ENCODE measurements at places on chromosomes 16 and 17.

DNA sequence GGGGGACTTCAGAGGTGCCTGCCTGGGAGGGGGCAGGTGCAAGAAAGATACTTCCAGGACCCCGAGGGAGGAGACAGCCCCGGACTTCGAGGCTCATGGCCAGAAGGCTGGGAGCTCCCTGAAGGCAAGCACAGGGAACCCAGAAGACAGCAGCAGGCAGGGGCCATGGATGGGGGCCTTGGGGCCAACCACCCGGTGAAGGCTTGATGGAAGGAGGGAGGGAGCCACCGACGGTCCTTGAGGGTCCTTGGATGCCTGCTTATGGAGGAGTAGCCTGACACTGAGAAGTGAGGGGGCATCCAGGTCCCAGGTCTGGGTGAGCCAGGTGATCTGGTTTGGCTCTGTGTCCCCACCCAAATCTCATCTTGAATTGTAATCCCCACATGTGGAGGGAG lies 89.7 kb downstream of the SEC14L1 start:
- DNase-seq, result no peak

DNA sequence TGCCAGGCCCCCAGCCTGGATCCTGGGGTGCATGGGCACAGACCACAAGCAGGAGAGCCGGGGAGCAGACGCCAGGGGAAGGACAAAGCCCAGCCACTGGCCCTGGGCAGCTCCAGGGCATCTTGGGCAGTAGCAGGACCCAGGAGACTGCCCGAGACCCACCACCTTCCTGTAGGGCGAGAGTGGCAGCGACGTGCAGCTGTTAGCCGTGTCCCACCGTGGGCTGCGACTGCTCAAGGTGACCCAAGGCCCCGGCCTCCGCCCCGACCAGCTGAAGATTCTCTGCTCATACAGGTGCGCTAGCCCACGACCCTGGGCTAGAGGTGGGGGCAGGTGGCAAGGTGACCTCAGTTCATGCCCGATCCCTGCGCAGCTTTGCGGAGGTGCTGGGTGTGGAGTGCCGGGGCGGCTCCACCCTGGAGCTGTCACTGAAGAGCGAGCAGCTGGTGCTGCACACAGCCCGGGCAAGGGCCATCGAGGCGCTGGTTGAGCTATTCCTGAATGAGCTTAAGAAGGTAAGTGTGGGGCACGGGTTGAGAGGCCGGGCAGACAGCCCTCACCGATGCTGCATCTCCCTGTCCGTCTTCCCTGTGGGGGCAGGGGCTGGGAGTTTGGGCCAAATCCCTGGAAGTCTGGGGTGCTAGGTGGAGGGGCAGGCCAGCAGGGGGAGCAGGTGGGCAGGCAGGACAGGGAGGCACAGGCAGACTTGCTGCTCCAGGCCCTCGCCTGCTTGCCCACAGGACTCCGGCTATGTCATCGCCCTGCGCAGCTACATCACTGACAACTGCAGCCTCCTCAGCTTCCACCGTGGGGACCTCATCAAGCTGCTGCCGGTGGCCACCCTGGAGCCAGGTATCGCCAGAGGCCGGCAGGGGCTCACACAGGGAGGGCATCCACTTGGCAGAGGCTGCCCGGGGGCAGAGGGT lies 13.5 kb upstream of the SMIM5 start:
- no peak for DNase-seq

DNA sequence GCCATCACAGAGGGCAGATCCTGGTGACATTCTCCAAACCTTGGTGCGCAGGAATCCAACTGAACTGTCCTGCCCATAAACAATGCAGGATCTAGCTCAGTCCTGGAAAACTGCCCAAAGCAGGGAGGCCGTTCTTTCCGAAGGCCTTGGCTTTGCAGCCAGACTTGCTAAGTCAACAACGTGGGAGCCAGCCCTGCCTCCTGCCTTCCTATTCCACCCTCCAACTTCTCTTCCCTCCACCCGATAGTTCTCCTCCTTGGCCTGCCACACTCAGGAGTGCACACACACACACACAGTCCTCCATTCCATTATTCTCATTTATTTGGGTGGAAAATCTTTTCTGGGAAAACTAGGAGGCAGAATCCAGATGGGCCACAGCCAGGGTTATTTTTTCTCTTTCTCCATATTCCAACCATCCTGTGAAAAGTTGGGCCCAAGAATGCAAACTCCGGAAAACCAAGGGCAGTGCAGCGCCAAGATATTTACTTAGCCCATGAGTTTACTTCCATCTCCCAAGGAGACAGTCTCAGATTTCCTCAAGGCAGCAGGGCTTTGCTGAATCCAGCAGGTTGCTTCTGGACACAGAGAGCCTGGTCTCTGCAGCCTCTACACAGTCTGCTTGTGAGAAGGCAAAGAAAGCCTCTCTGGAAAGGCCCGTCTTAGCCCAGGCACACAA lies 15.8 kb downstream of the COPRS start:
- no peak for DNase-seq

- no peak for DNase-seq
Measured at GRCh38 chr17:39750131-39751015, 12.6 kb downstream of the GRB7 start.

- no peak for DNase-seq
Measured at GRCh38 chr17:43745541-43745940, 13.1 kb downstream of the SOST start.

DNA sequence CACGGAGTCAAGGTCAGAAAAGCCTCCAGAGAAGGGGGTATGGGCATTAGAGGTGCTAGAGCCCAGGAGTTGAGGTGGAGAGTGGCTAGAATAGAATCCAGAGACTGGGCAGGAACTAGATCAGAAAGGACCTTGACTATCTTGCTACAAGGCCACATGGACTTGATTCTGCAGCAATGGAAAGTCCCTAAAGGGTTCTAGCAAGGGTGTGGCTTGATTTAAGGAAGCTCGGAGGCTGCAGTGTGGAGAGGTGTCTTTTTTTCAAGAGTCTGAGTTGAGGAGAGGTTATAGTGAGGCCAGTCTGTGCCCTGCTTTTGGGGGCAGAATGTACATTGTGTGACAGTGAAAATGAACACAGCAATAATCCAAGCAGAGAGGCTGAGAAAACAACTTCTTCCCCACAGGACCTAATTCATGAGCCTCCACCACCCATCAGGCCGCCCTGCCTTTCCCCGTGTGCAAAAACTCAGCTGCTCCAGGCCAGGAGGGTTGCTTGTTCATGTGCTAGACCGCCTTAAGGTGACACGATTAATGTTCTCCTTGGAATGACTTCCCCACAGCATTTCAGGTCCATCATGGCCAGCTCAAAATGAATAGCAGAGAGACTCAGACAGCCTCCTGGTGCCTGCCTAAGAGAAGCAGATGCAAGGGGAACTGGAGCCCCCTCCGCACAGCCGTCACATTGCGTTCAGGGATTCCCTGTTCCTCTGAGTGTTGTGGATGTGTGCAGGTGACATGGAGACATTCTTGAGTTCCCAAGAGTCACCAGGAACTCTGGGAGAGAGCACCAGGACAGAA lies 8.7 kb upstream of the BEAN1 start:
- no peak for DNase-seq

DNA sequence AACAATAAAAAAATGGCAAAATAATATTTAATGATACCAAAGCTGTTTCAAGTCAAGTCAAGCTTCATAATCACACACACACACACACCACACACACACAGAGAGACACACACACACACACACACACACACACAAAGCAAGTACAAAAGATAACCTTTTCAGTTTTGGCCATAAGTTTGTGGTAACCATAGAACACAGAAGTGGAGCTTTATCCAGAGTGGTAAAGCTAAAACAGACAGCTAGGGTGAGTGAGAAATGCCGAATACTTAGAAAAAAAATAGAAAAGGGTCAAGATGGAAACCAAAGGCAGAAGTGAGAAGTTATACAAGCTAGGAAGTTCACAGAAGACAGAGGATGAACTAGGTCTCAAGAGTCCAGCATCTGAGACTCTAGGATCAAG lies 79.0 kb downstream of the HS3ST3A1 start:
- DNase-seq, result no peak

DNA sequence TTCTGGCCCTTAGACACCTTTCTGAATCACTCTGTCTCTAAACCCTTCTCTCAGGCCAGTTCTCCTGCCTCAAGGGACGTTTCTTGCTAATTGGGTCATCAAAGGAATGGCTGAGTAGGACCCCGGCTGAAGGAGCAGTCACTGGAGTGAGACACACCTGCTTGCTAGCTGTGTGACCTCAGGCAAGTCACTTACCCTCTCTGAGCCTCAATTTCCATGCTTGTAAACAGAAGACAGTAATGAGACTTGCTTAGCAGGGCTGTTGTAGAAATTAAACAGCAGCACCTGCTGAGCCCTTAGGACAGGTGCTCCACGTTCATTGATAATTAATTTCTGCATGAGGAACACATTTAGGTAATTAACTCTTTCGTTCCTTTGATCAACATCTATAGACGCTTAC lies 6.8 kb downstream of the CIBAR2 start:
- DNase-seq, result no peak

- no peak for DNase-seq
Measured at GRCh38 chr17:33197342-33197741, 95.8 kb downstream of the ASIC2 start.

GRCh38 chr16:46607529-46607928 lies 13.7 kb downstream of the SHCBP1 start:
- DNase-seq, result no peak

DNA sequence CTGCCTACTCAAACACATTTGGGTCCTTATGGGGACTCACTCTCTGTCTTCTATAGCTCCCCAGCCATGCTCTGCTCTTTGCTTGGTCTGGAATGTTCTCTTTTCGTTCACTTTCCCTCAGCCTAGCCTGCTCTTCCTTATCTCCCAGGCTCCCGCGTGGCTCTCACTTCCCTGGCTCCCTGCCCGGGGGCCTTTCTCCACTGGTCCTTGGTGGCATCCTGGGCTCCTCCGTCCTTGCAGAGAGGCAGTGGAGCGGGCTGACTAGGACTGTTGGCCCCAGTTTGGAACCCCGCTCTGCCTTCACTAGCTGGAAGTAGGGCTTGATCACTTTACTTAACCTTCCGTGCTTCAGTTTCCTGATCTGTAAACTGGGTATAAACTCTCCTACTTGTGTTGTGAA lies 31.2 kb downstream of the SHISA6 start:
- DNase-seq, result no peak

DNA sequence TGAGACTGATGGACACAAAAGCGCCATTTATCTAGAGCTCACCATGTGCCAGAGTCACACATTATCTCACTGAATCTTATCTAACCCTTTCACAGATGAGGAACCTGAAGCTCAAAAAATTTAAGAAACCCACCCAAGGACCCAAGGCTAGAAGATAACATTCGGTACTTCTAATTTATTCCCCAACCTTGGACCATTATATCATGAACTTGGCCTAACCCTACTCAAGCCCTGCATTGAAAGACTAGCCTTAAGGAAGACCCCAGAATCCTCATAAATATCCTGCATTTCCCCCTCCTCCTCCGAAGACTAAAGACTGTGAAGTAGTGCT lies 548 bp upstream of the DYNC1LI2 start:
- no peak for DNase-seq

DNA sequence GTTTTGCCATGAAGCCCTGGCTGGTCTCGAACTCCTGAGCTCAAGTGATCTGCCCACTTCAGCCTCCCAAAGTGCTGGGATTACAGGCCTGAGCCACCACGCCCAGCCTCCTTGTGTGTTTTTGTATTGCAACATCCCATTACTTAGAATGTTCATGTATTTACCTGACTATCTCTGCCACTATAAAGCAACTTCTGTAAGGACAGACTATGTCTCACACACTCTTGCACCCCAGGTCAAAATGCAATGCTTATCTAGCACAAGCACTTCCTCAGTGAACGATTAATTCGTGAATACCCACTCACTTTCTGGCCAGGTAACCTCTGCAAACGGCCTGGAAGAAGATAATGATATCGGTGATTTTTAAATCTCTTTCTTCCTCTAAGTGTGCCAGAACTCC lies 82.6 kb downstream of the NDEL1 start:
- no peak for DNase-seq

All from stimulated activated effector memory CD8-positive, alpha-beta T cell treated with anti-CD3 and anti-CD28 coated beads, Interleukin-12 subunit alpha, Interleukin-12 subunit beta, amount 100 ng/mL, for 72 hours (primary cell).